ENCODE measurements at places on chromosomes 5 and 9.

- no peak for DNase-seq
Observed at GRCh38 chr5:11672385-11673085, 231.7 kb downstream of the CTNND2 start.

GRCh38 chr5:150023136-150023535 lies 22.6 kb downstream of the HMGXB3 start:
- DNase-seq, result no peak

DNA sequence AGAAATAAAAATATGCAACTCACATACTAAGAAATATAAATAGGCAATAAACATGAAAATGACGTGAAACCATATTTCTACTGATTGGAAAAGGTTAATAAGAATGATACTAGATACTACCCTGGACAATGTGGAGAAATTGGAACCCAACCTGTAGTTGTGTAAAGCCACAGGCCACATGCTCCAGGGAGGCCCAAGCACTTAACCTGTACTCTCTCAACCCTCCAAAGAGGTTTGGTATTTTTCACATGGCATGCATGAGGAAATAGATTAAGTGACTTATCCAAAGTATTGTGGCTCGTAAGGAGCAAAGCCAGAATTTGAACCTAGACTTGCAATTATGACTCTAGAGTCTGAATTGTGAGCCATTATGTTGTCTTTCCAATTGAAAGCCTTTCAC lies 13.4 kb downstream of the LIFR start:
- no peak for DNase-seq

DNA sequence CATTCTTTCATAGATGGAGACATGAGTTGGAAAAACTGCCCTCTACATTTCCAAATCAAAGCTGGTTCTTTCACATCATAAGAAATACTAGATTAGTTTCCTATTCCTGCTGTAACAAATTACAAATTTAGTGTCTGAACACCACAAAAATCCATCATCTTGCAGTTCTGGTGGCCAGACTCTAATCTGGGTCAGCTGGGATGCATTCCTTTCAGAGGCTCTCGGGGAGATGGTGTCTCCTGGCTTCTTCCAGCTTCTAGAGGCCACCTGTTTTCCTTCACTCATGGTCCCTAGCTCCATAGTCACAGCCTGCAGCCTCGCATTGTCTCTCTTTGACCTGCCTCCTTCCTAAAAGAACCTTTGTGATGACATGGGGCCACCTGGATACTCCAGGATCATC lies 65.2 kb downstream of the RETREG1 start:
- DNase-seq, result no peak

- DNase-seq, result no peak
Observed at GRCh38 chr5:126988021-126988569, 42.3 kb downstream of the MARCHF3 start.

GRCh38 chr9:77183581-77183980 lies 6.2 kb downstream of the VPS13A start:
- no peak for DNase-seq

DNA sequence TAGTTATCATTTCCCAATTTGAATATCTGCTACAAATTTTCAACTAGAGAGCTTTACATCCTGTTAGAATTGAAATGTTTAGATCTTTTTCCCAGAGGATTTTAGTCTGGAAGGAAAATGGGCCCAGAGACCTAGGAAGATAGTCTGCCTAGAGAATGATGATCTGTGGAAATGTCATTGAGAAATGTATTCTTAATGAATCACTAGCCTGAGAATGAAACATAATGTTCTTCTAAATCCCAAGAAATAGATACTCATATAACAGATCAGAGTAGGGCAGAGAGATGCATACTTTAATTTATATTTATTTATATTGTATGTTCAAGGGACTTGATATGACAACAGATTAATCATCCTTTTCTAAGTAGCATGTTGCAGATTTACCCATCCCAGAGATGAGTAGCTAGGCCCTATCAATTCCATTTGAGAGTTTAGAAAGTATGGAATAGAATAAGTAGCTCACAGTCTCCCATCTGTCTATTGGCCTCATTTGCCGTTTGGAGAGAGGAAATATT lies 25.1 kb upstream of the SLC44A1 start:
- DNase-seq, result no peak

- peak; percentile 80 for DNase-seq
Observed at GRCh38 chr5:38765399-38765861, 80.4 kb upstream of the OSMR start.

GRCh38 chr9:104386013-104386412 lies 118.0 kb upstream of the OR13F1 start:
- peak; percentile 8 for DNase-seq

GRCh38 chr5:160287378-160288051 lies 24.8 kb downstream of the CCNJL start:
- DNase-seq, result peak; percentile 86

DNA sequence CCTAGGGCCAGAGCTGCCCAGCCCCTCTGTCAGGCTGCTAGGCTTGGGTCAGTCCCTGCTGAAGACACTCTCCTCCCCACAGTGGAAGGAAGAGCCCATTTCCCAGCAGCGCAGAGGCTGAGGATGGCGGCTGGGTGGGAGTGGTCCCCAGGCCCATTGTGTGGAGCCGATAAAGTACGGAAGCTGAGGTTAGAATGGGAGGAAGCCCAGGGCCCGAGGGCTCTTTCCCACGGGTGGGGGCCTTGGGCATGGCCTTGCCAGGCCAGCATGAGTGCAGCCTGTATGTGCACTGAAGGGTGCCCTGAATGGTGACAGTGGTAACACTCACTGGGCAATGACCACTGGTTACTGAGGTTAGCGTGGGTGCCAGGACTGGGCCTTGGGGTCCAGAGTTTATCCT lies 125.9 kb downstream of the RGS3 start:
- DNase-seq, result no peak

Measured in astrocyte of the hippocampus (primary cell).